ENCODE measurements at places on chromosomes 1 and 21.

- no peak for DNase-seq
Measured at GRCh38 chr1:43537423-43538142, 6.9 kb downstream of the PTPRF start.

DNA sequence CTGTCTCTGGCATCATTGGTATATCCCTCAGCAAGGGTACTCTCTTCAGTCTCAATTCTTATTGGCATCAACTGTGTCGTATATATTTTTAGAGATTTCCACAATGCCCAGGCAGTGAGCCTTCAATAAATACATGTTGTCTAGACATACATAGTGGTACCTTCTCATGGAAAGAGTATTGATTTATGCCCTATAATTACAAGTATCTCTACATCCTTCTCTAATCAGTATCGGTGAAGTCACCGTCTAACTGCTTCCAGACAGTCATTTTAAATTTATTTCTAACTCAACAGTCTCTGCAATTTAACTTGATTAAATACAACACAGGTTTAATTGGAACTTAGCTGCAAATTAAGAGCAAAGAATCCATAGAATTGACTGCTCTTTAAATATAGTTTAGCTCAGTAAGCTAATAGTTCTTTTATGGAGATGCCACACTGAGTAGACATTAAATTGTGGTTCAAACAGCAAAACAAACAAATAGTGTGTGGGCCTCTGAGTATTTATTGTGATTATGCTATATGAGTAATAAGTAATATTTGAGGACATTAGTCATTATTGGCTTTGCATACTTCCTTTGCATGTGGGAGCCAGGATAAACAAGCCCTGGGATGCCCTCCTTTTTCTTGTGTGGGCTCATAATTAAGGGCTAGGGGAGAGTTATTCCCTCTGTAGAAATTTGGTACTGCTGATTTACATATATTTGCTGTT lies 126.9 kb upstream of the DUSP10 start:
- no peak for DNase-seq

DNA sequence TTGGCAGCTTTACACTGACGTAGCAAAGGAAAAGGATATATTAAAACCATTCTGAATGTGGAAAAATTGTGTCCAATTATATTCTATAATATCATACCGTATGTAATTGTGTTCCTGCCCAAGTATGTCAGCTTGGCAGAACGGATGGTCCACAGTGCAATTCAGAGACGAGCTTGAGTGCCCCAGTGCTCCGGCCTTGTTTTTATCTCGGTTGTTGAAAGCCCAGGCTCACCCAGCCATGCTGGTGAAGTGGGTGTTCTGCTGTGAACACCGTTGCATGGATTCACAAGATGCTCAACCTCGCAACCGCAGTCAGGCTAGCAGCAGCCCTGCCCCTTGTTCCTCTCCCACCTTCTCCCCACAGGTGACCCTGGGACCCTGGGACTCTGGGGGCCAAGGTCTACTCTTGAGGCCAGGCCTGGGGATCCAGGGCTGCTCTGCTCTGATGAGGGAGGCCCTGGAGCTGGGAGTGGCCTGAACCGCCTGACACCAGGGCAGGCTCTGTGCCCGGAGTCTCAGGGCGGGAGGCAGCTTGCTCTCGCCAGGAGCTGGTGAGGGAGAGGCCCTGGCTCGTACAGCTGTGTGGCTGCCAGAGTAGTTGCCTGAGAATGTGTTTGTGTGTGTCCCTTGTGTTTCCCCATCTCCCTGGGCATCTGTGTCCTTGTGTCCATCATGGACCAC lies 11.2 kb downstream of the PTPRF start:
- DNase-seq: no peak

DNA sequence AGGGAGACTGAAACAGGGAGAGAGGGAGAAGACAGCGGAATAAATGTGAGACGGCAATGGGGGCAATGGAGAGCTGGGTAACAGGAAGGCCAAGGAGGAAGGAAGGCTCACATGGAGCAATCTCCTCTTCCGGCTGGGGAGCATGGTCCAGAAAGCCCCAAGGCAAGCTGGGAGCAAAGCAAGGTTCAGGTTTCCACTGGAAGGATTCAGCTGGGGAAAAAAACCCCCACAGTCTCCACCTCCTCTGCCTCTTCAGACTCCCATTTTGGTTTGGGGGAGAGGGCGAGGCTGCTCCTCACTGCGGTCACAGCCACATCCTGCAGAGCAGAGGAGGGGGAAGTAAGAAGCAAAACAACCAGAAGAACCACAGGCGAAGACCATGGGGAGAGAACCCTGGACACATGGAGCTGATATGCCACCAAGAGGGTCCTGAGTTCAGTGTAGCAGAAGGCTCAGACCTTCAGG lies 650 bp downstream of the TNFAIP8L2 start:
- DNase-seq: no peak

GRCh38 chr1:93746021-93746812 lies 64.6 kb upstream of the BCAR3 start:
- DNase-seq: no peak

GRCh38 chr1:210571356-210572284 lies 242.9 kb downstream of the HHAT start:
- DNase-seq: no peak

DNA sequence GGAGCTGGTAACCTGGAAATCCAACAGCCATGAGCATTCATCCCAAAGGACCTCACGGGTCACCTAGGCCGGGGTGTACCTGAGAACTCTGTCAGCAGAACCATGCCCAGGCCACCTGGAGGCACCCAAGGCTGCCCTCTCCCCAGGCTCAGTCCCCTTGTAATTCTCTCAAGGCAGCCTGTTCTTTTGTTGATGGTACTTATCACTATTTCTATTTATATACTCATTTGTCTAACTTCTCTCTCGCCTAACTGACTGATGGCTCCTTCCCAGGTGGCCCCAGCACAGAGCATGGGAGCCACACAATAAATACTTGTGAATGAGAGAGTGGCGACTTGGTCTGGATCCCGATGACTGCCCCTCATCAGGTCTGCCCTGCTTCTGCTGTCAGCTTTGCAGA lies 16.7 kb downstream of the CASP9 start:
- no peak for DNase-seq

GRCh38 chr1:226708342-226708780 lies 30.7 kb downstream of the ITPKB start:
- DNase-seq: no peak

GRCh38 chr1:18249631-18250030 lies 142.0 kb downstream of the IGSF21 start:
- no peak for DNase-seq

GRCh38 chr1:235820061-235820460 lies 46.6 kb downstream of the LYST start:
- no peak for DNase-seq

DNA sequence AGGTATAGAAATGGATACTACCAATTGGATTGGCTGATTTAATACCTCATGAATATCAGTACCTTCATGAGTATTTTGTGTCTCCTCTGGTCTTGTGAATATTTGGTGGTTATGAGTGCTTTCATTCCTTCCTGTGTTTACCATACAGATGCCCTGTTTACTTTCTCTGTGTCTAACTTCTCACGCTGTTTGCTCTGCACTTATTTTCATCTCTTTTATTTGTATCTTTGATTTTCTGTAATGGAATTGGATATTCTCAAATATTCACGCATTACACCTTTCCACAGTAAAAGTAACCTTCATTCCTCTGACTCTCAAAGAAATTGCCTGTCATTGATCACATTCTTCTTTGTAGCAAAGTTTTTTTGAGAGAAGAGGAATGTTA lies 16.8 kb downstream of the CNST start:
- no peak for DNase-seq

DNA sequence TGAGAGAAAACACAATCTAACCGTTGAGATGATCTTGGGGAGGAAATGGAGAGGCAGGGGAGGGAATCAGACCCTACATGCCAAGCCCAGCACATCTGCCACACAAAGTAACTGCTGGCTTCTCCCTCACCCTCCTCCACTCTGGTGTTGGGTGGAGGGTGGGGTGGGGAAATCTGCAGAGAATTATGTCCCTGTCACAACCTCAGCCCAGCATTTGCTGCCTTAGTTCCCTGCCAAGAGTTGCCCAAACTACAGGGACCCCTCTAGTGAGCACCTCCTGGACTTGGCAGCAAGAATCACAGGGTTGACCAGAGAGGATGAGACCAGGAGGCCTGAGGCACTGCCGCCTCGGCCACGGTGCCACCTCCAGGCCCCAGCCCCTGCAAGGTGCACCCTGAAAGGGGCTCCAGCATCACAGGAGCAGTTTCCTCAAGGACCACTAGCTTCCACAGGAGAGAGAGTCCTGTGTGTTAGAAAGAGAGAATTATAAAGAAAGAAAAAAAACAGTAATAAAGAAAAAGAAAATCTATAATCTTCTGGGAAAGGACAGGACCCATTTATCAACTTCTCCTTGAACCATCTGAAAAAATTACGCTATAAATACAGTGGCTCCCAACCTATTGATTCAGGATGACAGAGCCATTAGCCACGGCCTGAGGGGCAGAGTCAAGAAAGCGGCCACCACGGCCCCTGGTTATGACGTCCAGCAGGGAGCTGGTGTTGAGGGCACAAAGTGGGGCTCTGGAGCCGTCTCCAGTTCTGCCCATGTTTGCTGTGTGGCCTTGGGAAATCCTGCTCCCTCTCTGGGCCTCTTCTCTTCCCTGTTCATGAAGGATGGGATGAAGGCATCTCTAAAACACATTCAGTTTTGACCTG lies 451.7 kb downstream of the MATN1 start:
- DNase-seq: no peak

GRCh38 chr1:207892764-207893163 lies 18.2 kb downstream of the CD34 start:
- DNase-seq: no peak

- DNase-seq: no peak
Measured at GRCh38 chr21:43740497-43741156, 21.7 kb downstream of the PDXK start.

- DNase-seq: peak; percentile 3
Measured at GRCh38 chr1:111204201-111204982, 3.9 kb upstream of the DENND2D start.

DNA sequence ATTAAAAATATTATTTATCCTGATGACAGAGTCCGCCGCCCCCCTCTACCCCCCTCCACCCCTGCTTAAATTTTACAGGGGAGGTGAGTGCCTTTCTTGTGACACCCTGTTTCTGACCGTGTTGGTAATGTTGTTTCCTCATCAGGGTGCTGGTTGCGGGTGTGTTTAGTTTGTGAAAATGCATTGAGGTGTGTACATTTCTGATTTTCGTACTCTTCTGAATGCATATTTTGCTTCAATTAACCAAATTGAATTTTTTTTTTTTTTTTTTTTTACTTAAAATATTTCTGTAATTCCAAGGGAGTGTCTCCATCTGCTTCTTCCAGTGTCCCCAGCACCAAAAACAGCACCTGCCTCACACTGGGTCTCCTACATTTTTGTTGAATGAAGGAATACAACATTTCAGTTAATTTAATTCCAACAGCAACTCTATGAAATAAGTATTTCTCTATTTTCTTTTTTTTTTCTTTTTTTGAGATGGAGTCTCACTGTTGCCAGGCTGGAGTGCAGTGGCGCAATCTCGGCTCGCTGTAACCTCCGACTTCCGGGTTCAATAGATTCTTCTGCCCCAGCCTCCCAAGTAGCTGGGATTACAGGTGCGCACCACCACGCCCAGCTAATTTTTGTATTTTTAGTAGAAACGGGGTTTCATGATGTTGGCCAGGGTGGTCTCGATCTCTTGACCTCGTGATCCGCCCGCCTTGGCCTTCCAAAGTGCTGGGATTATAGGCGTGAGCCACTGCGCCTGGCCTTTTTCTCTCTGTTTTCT lies 5.6 kb upstream of the SLC2A1 start:
- no peak for DNase-seq

GRCh38 chr1:219304227-219305226 lies 130.8 kb downstream of the LYPLAL1 start:
- DNase-seq: no peak
